ENCODE measurements at places on chromosomes 12 and 14.

- DNase-seq = no peak
Measured at GRCh38 chr14:99708449-99708848, 24.4 kb downstream of the CYP46A1 start.

- DNase-seq = no peak
Measured at GRCh38 chr12:45893240-45893639, 97.1 kb downstream of the SCAF11 start.

GRCh38 chr12:32334371-32334777, 65.0 kb upstream of the FGD4 start:
- DNase-seq = no peak

DNA sequence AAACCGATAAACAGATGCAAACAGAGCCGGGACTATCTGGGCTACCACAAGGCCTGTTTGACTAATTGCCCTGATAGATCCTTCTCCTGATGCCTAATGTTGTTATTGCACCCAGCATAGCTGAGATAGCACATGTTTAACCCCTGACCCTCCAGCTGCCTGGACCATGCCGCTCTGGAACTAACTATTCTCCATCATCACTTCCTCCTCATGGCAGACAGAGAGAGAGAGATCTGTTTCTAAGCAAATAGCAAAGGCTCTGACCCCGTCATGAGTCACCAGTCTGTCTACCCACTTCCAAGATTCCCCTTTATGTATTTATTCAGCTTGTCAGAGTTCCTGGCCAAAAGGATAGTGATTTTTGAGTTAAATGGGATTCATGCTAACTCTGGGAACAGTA, 58.2 kb upstream of the FLRT2 start:
- DNase-seq = no peak

GRCh38 chr12:3885277-3886094, 12.3 kb upstream of the PARP11 start:
- no peak for DNase-seq

DNA sequence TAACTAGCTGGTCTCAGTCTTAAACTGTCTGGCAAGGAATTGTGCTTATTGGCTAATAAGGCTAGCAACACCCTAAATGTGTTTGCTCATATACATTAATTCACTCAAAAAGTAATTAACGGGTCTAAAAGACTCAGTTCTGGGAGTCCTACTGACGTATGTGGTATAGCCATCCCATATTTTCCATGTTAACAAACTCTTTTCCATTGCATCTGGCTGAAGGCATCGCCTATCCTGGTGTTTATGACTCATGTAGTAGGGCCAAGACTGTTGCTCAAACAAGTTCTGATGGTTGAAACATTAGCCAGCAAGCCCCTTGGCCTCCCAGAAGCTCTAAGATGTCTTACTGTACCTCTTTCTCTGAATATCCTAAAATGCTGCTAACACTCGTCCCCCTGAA, 98.5 kb downstream of the PHLDA1 start:
- DNase-seq = no peak

DNA sequence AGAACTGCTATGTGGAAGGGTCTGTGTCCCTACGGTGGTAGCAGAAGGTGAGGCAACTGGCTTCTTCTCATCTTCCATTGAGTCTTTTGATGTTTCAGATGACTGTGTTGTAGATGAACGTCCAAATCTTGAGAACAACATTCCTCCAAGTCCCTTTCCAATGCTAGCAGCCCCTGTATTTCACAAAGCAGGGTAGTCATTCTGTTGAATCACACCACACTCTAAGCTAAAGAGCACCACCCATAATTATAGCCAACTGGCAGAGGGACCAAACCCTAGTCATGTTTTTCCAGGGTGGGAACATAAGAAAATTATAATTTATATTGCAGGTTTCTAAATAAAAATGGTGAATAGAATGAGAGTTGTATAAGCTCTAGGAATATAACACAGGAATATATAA, 98.7 kb downstream of the DDHD1 start:
- DNase-seq = no peak

DNA sequence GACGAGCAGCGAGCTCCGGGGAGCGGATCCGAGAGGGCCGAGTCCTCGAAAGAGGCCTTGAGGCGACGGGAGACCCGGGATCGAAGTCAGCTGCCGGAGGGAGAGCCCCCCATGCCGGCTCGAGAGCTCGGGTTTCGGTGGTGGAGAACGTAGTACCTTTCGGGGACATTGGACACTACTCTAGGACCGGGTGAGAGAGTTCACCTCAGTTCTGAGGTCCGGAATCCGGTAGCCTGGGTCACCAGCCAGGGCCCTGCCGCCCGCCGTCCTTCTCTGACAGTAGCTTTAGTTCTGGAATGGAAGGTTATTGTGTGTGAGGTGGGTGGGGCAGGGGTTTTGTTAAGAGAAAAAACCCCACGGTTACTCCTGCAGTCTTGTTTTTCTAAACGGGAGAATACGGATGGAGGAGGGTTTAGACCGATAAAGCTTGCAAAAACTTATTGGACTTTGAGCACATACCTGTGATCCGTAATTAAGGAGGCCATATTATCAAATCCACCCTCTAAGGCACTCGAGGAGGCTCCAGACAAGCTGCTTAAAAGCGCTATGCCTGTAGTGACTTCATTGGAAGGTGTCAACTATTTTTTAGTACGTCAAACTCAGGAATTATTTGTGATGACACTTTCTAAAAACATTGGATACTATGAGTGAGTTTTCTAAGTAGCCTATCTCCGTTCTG, 765 bp downstream of the SCYL2 start:
- DNase-seq = no peak

GRCh38 chr12:123854918-123855317, 92.8 kb downstream of the DNAH10 start:
- DNase-seq = no peak

DNA sequence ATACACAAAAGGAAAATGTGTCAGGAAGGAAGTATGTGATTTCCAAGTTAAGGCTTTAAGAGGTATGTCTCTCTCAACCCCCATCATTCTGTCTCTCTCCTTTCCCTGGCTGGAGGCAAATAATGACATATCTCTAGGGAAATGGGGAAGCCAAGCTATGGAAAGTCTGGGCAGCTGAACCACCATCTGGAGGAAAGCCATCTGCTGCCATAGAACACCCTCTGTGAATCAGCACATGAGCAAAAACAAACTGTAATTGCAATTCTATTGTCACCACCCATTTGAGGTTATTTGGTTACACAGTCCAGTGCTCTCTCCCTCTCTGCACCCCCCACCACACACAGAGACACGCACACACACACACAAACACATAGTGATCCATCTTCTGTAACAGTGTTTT, 766.2 kb downstream of the FLRT2 start:
- DNase-seq = no peak

DNA sequence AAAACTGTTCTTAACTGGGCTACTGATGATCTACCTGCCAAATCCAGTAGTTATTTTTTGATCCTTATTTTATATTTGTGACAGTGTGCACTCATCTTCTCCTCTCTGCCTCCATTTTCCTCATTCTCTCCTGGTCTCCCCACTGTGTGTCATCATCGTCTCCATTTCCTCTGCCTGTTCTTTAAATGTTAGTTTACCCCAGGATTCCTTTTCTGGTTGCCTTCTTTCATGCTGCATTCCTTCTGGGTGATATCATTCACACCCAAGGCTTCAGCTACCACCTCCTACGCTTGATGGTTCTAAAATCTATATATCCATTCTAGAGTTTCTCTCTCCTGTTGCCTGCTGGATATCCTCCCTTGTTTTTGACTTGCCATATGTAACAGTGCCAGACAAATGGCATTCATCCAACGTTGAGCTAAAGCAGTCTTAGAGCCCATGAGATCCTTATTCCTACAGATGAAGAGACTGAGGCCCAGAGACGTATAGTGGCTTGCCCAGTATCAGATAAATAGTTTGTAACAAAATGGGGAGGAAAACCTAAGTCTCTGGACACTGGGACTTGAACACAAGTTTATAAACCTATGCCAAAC, 109.5 kb downstream of the DIP2B start:
- DNase-seq = no peak

GRCh38 chr14:73262427-73263183, 25.3 kb downstream of the PAPLN start:
- DNase-seq = no peak

DNA sequence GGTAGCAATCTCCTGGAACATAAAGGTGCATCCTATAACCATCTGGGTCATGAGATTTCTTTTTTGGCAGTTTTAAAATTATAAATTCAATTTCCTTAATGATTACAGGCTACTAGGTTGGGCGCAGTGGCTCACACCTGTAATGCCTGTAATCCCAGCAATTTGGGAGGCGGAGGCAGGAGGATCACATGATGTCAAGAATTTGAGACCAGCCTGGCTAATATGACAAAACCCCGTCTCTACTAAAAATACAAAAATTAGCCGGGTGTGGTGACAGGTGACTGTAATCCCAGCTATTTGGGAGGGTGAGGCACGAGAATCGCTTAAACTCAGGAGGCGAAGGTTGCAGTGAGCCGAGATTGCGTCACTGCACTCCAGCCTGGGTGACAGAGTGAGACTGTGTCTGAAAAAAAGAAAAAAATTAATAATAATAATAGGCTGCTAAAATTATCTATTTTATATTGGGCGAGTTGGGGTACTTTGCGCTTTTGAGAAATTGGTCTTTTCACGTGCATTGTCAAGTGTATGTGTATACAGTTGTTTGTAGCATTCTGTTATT, 17.2 kb upstream of the ARF6 start:
- DNase-seq = no peak

DNA sequence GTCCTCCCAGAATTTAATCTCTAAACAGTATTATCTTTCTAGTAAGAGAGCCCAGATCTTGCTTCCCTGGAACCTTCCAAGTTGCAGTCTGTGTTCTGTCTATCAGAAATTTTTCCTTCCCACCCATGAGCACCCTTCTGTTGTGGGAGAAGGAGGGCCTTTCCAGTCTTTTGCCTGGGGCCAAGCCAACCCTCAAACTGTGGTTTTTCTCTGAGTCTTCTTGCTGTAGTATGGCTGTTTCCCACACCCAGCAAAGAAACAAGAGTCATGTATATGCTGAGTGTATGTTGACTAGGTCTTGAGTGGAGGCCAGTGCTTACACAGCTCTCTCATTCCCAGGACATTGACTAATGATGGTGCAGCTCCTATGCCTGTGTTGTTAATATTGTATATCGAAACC, 104.5 kb downstream of the TGFB3 start:
- DNase-seq = no peak

GRCh38 chr12:107144441-107144840, 51.1 kb upstream of the CRY1 start:
- no peak for DNase-seq

DNA sequence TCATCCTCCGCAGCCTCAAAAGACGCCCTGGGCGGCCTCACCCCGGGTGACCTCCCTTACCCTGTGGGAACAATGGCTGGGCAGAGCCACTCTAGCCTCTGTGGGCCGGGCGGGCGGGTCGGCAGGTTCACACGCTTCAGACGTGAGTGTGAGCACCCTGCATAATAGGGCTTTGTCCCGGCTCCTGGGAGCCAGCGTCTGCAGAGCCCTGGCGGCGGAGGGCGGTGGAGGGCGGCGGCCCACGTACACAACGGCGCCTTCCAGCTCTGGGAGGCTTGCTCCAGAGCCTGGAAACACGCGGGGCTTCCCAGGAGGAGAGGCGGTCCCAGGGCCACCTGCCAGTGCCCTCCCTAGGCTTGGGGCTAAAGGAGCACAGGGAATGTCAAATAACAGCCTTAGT, 205.6 kb downstream of the BCL11B start:
- DNase-seq = no peak

DNA sequence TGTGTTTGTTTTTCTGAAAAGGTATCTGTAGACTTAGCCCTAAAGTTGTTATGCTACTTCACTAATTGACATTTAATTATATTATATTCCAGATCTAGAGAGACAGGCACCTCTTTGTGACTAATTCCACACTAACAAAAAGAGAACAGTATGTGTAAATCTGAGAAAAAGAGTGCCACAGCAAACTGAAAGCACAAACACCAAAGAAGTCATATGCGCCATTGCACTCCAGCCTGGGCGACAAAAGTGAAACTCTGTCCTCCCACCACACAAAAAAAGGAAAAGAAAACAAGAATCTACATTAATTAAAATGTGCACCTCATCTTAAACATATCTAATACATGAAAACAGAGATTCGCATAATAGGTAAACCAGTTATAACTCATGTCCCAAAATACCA, 4.4 kb upstream of the CSRNP2 start:
- DNase-seq = no peak

DNA sequence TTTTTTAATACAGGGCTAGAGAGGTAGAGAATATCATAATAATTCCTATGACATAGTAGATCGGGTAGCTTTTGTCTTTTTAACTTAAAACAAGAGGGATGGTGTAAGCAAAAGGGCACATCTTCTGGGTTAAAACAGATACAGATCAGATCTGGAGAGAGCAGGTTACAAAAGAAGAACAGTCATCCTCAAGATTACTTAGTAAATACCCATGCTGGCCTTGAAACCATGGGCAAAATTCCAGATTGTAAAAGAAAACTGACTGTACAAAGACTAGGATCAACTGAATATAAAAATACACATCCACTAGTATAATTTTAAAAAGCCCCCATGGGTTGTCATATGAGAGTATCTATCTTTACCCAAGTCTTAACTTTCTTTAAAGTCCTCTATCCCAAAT, 76.7 kb downstream of the MED13L start:
- DNase-seq = no peak

DNA sequence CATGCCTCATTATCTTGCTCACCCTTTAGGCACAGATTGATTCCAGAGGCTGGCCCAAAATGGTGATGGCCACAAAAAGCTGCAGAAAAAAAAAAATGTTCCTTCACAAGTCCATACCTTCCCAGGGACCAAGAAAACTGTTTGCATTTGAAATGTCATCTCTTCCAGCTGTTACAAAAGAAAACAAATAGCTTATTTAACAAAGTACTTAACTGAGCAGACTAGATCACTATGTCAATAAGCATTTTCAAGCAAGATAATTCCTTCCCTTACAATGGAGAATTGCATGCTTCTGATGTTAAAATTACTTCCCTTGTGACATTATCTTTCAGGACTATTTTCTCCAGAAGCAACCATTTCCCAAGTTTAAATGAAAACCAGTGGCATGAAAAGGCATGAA, 377.9 kb upstream of the KITLG start:
- no peak for DNase-seq

DNA sequence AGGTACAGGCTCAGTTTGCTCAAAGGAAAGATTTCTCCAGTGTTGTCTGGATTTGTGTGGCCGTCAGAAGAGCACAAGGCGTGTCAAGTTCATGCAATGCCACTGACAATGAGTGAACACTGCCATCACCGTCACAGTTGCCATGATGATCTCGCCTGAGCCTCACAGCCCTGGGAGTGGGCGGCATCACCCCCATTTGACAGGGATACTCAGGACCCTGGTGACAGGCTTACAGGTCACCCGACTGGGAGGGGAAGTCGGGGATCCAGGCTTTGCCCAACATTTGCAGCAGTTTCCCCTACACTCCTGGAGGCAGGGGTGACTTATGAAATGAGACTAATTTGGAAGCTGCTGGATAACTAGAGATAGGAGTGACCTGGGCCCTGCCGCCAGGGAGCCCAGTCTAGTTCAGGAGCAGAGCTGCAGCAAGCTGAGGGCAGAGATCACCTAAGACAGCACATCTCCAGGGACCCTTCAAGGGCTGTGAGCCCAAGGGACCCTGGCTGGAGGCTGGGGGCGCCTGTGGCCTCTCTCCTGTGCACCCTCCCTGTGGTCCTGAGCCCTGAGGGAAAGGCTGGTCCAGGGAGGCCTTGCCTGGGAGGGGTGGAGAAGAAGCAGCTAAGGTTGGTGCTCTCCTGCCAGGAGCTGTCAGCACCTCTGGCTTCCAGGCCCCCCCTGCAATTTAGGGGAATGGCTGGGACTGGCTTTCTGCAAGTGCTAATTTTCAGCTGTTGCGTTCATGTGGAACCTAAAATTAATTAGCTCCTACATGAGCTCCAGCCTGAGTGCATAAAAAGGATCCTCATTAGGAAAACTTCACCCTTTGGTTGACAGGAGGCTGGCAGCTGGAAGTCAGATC, 32.4 kb upstream of the BEGAIN start:
- no peak for DNase-seq

Measured in stimulated activated CD8-positive, alpha-beta memory T cell treated with anti-CD3 and anti-CD28 coated beads, Interleukin-15, amount 100 ng/mL, for 4 hours (primary cell).